T-helper 17 cell (primary cell): ENCODE measurements at places on chromosomes 13 and 19.

- DNase-seq: no peak
Measured at GRCh38 chr19:3740431-3740830, 21.1 kb downstream of the APBA3 start.

- DNase-seq: no peak
Measured at GRCh38 chr19:43455321-43456113, 9.9 kb downstream of the LYPD3 start.

GRCh38 chr19:48255376-48256303 is at the start of gene CARD8:
TSS of gene CARD8 (minus strand) at chr19:48255912. CDS start at chr19:48241020, 14,892 bp downstream.
- peak; percentile 63 for DNase-seq

- DNase-seq: no peak
Measured at GRCh38 chr13:58144616-58145015, 513.1 kb downstream of the PCDH17 start.

- no peak for DNase-seq
Measured at GRCh38 chr13:108049211-108049610, 166.1 kb downstream of the LIG4 start.

DNA sequence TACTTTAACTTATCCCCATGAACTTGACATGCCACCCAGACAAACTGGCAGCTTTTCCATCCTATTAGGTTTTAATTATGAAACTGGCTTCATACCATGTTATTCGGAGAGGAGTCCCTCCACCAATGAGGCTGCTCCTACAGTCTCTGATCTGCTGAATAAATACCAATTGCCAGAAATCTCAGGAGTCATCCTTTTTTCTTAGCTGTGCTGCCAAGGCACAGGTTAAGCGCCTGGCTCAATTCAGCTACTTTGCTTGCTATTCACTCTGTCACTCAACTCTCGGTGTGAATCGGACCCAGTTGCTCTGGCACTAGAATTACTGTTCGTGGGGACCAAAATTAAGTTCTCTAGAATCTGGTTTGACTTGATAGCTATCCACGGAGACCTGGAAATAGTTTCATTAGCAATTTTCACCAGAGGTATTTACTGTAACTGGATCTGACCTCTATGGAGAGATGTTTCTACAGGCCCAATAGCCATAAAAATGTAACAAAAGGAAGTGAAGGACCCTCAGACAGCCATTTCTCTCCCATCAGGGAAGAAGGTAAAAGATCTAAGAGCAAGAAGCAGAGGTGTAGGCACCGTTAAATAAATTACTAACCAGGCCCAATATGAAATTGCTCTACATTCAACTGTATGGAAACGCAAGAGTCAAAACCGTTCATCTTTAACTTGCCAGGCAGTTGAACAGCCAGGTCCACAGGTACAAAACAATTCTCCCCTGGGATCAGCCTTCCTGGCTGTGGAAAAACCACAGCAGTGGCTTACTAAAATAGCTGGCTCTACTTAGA is 5.4 kb downstream of the ZC3H4 start:
- DNase-seq: no peak

DNA sequence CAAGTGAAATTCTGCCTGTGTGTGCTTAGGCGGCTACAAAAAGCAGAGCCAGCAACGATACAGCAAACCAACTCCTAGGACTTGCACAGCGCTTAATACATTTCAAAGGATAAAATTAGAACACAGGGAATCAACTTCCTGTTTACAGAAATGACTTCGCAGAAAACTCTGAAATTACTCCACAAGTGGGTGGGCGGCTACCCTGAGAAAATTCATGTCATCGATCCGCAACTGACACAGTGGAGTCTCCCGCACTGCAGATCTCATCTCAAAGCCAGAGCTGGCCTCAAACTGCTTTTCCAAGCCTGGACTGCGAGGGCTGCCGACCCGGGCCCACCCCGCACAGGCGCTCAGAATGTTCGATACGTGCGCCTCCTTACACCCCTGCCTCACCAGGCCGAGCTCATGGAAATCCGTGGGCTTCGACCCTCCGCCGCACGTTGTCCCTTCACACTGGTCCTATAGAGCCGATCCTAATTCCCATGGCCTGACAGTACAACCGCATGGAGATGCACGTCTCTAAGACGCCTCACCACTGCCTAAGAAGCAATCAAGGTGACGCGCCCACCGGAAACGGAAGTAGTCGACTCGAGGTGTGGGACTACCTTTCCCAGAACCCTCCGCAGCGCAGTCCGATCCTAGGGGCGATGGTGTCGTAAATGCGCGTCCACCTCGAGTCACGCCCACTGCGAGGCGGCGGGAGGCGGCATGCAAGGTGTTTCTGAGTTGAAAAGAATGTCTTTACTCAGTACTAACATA is at the start of gene ZNF229:
ZNF229 (minus strand) TSS at position 557 of the 759 bp plus-strand sequence. CDS start 5,625 bp downstream, outside the sequence.
- no peak for DNase-seq

- DNase-seq: no peak
Measured at GRCh38 chr13:62321139-62321538, 905.5 kb upstream of the PCDH20 start.

- DNase-seq: no peak
Measured at GRCh38 chr13:112844879-112845278, 124.1 kb upstream of the MCF2L start.

GRCh38 chr19:6258812-6259311 is 20.9 kb downstream of the MLLT1 start:
- DNase-seq: no peak
